EH (cell line): ENCODE measurements at places on chromosomes 12 and 14.

DNA sequence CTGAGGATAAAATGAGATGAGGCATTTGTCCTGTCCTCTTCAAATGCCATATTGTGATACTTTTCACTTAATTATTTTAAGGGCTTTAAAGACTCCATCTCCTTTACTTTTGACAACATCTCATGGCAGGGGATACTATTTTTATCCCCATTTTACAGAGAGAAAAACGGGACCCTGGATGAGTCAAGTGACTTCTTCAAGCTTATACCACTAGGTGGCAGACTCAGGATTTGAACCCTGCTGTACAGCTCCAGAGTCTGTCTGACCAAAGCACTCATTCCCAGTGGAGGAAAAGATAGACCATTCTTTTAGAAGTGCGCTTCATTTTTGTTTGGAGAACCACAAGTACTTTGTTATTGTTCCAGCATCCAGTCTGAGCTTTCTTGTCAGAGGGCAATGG lies 1.7 kb upstream of the SMOC1 start:
- peak; percentile 11 for DNase-seq

- no peak for DNase-seq
Observed at GRCh38 chr12:7122811-7123769, 5.6 kb downstream of the RBP5 start.

DNA sequence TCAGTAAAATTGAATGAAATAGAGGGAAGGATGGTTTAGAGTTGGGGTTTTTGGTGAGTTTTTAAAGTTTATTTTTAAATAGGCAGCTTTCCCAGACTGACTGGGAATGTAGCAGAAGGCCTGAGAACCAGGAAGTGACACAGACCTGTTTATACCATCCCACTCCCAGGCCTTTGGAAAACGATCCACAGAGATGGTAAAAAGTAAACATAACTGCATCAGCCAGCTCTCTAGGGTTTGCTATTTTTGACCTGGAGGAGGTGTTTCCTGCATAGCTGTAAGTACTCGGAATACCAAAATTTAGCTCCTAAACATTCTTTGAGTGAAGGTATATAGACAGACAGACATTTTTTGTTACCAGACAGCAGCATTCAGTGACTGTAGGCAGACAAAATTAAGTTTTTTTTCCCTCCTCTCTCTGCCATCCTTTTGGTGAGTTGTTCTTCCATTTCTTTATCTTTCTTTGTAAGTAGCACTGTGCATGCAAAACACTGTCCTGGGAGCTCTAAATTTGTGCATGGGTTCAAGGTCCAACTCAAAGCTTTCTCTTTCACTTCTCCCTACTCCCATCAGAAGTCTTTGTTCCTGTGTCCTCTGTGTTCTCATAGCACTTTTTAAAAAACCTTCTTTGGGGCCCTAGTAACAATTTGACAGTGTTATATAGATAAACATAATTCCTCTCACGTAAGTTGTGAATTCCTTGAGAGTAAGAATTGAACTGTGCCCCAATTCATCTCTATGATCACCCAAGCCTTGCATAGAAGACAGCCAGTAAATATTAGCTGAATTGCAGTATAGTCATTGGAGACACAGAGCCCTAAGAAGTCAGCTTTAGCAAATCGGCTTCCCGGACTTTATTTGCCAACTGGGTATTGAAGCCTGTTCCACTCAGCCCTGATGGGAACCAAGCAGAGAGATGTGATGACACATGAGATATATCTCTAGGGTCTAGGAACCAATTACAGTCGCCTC lies 37.4 kb downstream of the SUSD6 start:
- peak; percentile 83 for DNase-seq

GRCh38 chr12:131108177-131108955 lies 154.7 kb downstream of the ADGRD1 start:
- DNase-seq = no peak

GRCh38 chr14:65566820-65567522 lies 154.4 kb downstream of the FUT8 start:
- peak; percentile 3 for DNase-seq

DNA sequence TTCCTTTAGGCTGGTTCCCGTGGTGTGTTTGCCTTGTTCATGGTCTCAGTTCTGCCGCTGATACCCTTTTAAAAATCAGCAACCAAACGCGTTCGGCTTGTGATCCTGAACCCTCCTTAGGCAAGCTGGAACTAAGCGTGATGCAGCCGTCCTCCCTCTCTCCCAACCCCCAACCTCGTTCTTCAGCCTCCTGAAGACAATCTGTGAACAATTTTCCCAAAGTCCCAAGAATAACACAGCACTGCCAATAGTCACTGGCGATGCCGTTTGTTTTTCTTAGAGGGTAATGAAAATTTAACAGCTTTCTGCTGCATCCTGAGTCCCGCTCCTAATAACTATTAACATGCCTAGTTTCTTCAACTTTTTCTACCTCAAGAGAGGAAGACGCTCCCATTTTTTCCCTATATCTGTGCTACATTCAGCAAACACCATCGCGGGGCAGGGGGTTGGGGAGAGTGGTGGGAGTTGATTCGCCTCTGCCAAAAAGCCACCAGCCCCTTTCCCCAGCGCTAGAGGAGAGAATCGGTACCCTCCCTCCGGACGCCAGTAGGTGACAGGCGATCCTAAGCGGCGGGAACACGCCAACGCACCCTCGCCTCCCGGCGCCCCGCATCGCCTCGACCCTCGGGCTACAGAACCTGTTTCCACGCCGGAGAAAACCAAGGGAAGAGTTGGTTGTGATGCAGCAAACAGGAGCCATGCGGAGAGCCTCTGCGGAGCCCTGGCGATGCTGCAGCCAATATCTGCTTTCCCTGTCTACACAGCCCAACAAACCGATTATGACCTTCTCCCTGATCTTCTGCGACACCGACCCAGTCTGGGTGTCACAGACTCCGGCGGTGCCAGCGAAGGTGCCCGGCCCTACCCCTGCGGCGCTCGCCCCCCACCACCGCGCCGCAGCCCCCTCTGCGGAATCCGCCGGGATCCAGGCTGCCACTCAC lies 752 bp downstream of the PRICKLE1 start:
- DNase-seq = peak; percentile 42

- no peak for DNase-seq
Observed at GRCh38 chr12:55362675-55363074, at the start of gene OR6C75. Gene OR6C75, plus strand, starts transcription at chr12:55362975. Its CDS starts 2,136 bp downstream, at chr12:55365111.

- DNase-seq = no peak
Observed at GRCh38 chr12:113735131-113735530, 231.0 kb downstream of the RBM19 start.

GRCh38 chr12:108846290-108846701 lies 11.1 kb downstream of the SSH1 start:
- no peak for DNase-seq

- DNase-seq = peak; percentile 9
Observed at GRCh38 chr12:26740991-26741390, 92.0 kb downstream of the ITPR2 start.

DNA sequence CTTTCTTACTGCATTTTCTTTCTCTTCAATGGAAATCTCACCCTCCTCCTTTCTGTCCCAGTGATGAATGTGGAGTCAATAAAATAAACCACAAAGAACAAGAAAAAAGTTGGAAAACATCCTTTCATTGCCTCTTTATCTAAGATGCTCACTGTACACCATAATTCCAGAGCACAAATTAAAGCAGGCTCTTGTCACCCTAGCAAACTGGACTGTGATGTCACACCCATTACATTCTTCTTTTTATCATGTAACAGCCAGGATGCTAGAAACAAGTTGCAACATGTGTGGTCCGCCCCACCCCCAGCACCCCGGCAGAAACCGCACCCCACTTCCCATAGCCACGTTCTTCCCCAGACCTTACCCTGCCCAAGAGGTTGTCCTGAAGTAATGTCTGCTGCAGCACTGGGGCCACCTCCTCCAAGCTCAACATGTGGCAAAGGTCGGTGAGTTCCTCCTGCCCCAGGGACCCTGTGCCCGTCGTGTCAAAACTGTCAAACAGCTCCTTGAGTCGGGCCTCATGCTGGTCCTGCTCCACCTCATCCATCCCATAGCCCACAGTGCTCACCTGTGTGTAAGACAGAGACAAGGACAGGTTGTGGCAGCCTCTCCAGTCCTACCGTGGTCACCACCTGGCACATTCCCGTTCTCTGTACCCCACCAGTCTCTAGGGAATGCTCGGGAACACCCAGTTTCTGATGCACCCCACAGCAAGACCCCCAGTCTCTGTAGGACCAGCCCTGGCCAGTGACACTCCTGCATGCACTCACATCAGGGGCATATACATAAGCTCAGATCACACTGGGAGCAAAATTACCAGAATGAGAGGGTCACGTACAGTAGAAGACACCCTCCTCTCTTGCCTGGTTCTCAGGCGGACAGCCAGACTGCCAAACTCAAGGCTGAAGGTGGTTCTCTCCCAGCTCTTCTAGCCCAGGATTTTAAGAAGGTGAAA lies 9.2 kb downstream of the NIN start:
- peak; percentile 53 for DNase-seq

DNA sequence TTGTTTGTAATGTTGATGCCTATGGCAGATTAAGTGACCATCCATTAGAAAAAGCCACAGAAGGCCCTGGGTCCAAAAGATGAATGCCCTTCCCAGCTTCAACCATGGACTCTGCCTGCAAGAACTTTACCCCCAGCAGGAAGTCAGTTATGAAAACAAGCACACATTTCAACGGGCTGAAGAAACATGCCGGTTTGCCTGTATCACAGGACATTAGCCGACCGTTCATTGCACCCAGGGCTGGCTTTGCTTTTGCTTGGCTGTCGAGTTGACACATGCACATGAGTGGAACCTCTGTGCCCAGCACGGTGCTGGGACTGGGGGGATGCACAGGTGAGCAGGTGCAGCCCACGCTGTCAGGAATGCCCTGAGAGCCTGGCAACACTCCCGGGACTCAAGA lies 1087.0 kb downstream of the BCL11B start:
- DNase-seq = no peak

DNA sequence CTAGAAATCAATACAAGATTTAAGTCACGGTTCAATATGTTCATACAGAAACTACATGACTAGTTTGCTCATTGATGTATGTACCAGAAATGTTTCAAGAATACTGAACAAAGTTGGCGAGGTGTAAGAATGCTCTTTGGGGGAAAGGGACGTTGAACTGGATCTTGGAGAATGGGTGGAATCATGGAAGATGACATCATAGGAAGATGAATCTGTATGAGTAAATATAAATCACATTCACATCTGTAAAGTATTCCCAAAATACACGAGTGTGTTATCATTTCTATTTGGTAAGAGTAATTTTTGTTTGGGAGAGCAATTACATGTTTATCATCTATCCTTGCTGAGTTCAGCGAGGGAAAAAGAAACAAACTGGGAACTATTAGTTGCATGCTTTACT lies 162.2 kb upstream of the TMTC1 start:
- no peak for DNase-seq

DNA sequence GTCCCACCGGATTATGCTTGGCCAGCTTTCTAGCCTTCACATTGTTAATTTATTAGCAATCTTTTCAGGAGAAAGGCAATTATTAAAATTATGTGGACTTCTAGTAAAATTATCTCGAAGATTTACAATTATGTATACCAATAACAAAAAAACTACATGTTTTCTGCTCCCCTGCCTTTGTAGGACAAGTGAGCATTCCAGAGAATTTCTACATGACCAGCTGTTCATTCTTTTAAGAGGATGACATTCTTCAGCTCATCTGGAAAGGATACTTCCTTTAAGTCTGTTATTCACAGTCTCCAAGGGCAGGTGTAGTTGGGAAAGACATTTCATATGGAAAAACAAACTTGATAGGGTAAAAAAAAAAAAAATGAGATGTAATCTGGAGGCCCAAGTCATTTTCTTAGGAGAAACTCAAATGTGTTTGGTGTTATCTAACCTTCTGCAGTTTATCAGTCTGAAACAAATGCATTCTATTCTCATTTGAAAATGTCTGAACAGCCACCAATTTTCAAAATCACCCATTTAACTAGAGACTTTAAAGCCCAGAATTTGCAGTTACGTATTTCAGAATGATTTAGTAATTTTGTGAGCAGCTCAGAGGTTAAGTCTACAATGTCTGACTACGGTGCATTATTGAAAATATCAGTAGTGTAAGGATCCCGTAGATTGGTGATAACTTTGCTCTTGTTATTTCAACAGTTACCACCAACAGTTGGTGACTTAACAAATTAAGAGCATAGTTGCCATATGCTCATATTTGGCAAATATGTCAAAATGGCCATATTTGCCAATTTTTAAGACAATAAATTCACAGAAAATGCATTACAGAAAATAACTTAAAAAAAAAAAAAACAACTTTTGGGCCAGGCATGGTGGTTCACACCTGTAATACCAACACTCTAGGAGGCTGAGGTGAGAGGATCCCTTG lies 1.8 kb upstream of the PHLDA1 start:
- peak; percentile 53 for DNase-seq

DNA sequence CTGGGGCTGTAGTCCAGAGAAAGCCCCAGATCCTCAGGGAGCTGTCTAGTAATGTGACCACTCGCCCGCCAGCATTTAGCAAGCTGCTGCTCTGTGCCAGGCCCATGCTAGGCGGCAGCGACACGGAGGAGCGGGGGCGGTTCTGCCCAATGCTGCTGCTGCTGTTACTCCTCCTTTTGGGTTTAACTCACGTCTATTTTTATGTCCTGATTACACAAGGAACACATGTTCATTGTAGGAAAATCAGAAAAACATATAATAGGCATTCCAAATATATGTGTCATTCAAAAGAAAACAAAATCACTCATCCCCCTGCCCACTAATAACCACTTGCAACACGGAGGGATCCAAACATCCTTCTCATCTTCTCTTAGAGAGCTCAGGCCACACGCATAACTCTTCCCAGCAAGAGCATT lies 30.4 kb downstream of the CCDC92 start:
- peak; percentile 92 for DNase-seq

- peak; percentile 83 for DNase-seq
Observed at GRCh38 chr14:103880348-103881267, 33.2 kb upstream of the PPP1R13B start.

DNA sequence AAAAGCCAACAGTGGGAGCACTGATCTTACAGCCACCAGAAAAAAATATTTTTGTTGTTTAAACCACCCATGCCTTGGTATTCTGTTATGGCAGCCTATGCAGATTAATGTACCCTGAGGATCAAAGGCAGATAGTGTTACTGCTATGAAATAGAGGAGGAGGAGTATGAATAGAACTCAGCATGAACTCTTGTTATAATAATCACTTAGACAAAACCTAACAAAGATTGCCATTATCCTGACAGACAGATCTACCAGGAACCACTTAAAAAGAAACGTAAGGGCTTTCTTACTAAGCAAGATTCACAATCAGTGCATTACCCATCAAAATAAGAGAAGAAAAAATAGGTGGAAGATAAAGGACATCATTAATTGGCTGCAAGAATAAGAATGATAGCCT lies 558.3 kb downstream of the GALC start:
- no peak for DNase-seq

- DNase-seq = no peak
Observed at GRCh38 chr14:96629558-96630222, 127.5 kb downstream of the PAPOLA start.

- peak; percentile 99 for DNase-seq
Observed at GRCh38 chr12:89768586-89769482, 60.2 kb upstream of the ATP2B1 start.

DNA sequence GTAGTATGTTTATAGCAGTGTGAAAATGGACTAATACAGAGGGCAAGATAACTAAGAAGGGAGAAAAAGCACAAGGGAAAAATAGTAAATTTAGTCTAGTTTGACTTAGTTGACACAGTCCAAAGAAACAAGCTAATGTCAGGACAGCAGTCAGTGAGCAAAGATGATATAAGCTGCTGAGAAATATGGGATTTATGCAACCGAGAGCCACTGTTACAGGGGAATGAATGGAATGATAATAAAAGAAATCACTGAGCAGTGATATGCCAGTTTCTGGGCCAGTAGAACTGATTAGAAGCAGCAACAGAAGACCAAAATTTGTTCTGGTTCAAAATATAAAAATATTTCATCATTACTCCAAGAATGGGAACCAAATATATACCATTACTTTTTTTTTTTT lies 60.1 kb downstream of the R3HDM2 start:
- peak; percentile 75 for DNase-seq
